ENCODE measurements at places on chromosomes 2 and 18. TPM values are rescaled to one million over a fixed set of nuclear protein-coding genes. Genes with fewer than 3 reads are reported as not detected.

LIMS3 gene
- 1.2 TPM for total RNA-seq

B4GALT6 gene
- 5.5 TPM for total RNA-seq

ALPG gene
- not detected for total RNA-seq

ENOSF1 gene
- total RNA-seq, result 35.2 TPM

MERTK gene
- total RNA-seq, result 8.7 TPM

MSGN1 gene
- total RNA-seq, result not detected

NEMP2 gene
- total RNA-seq, result 5.4 TPM

CXCR1 gene
- not detected for total RNA-seq

M1AP gene
- total RNA-seq, result not detected

ACTG2 gene
- 0.42 TPM for total RNA-seq

DLGAP1 gene
- 7.9 TPM for total RNA-seq

MDH1B gene
- total RNA-seq, result 4.7 TPM

RNU2-63P gene
- total RNA-seq, result not detected

GKN1 gene
- total RNA-seq, result not detected

PLEKHA3 gene
- total RNA-seq, result 9.6 TPM

SMYD5 gene
- 26.1 TPM for total RNA-seq

FAHD2B gene
- total RNA-seq, result 43.7 TPM
